ENCODE measurements at places on chromosomes 3 and 15.

GRCh38 chr3:109269577-109270275 lies 46.6 kb downstream of the DPPA2 start:
- no peak for DNase-seq

DNA sequence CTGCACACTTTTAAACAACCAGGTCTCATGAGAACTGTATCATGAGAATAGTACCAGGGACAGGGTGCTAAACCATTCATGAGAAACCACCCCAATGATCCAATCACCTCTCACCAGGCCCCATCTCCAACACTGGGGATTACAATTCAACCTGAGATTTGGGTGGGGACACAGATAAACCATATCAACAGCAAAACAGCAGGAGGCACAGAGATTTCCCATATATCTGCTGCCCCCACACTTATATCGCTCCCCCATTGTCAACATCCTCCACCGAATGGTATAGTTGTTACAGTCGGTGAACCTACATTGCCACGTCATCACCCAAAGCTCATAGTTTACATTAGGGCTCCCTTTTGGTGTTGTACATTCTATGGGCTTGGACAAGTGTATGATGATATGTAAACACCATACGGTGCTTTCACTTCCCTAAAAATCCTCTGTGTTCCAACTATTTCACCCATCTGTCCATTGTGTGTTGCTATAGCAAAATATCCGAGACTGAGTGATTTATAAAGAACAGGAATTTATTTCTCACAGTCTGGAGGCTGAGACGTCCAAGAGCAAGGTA lies 224.8 kb downstream of the FAM43A start:
- no peak for DNase-seq

GRCh38 chr3:189275852-189276251 lies 104.1 kb downstream of the TPRG1 start:
- no peak for DNase-seq

- DNase-seq: no peak
These were observed 16.9 kb downstream of the MME start for GRCh38 chr3:155097009-155097349.

DNA sequence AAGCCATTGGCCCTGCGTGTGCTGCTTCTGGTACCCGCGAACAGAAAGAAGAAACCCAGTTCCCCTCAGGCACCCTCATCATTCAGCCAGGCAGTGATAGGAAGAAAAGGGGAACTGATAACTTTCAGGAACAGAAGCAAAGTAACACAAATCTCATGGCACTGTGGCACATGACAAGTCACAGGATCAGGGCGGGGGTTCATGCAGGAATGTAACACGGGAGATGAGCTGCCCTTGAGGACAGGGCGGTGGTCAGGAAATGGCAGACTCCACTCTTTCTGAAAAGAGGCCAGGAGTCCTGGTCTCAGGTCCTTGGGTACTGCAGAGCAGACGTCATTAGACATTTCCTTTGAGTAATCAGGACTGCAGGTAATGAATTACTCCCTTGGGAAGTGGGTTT lies 95.5 kb downstream of the CCNL1 start:
- no peak for DNase-seq

DNA sequence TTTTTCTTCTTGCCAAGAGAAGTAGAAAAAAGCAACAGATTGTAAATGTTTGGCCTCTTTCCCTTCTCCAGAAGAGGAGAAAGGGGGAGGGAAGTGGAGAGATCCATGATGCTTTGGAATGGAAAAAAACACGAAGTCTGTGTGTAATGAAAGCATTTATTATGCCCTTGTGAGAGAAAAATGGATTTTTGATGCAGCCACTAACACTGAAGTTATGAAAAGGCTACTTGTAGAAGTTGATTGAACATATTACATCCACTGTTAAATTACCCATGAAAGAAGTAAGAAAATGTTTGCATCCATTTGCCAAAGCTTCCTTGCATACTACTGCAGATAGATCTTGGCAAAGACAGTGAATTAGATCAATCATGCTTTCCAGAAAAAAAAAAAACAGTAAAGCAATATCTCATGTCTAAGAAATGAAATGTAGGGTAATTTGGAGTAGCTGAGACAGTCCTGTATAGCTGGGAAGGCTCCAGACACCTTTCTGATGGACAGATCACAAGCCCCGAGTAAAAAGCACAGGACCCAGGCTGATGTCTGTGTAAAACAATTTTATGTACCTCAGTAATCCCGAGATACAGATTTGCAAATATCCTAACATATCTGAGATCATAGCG lies 295.5 kb downstream of the PLOD2 start:
- peak; percentile 12 for DNase-seq

DNA sequence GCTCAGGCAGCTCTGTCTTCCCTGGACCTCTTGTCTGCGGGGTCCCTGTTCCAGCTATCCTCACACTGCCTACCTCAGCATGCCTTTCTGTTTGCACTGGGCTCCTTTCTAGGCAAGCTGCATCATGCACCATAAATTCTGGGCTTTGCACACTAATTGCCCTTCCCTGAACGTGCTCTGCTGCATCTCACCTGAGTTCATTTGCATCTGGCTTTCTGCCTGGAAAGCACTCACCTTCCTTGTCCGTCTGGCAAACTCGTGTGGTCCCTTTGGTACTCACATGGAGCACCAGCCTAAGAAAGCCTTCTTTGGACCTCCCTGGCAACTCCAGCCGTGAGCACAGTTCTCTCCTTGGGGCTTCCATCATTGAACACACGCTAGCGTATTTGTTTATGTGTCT lies 365.6 kb downstream of the SV2B start:
- DNase-seq: no peak

All from cardiac fibroblast (primary cell).